GF-D8 (cell line): ENCODE measurements at places on chromosomes 13 and 19.

- DNase-seq = no peak
Measured at GRCh38 chr13:61084988-61085387, 330.7 kb downstream of the PCDH20 start.

GRCh38 chr19:5103061-5103701, 134.3 kb downstream of the KDM4B start:
- no peak for DNase-seq

DNA sequence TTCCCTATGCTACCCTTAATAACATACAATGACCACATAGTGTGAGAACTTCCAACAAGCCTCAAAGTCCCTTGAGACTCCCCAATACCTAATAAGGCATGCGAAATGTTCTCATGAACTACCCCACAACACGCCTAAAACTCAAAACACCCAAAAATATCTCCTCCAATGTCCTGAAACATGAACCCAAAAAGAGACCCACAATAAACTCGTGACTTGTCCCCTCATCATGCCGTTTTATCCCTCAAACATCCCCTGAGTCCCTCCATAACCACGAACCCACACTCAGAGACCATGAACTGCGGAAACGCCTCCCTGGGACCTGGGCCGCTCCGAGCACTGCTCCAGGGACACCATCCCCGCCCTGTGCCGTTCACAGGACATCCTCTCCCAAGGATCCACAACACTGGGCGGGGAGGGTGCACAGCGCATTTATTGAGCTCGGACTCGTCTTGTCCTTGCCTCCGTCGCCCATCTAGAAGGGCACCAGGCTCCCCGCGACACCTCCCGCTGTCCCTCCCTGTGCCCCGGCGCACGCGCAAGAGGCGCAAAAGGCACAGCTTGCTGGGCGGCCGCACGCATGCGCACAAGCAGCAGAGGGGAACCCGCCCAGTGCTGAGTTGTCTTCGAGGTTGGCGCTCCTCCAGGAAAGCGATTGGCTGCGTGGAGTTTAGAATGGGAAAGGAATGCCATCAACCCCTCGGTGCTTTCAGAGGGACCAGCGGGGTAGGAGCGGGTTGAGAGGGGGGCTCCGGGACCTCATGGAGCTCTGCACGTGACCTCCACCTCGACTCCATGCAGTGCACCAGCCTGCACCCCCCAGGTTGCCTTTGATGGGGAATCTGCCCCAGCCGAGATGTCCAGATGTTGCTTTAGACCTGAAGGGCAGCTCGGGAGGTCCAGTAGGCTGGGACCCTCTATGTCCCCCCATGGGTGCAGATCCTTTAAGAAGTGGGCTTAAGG, 8.8 kb downstream of the FXYD3 start:
- peak; percentile 22 for DNase-seq

- DNase-seq = peak; percentile 98
Measured at GRCh38 chr19:3154957-3155736, 19.3 kb downstream of the GNA15 start.

DNA sequence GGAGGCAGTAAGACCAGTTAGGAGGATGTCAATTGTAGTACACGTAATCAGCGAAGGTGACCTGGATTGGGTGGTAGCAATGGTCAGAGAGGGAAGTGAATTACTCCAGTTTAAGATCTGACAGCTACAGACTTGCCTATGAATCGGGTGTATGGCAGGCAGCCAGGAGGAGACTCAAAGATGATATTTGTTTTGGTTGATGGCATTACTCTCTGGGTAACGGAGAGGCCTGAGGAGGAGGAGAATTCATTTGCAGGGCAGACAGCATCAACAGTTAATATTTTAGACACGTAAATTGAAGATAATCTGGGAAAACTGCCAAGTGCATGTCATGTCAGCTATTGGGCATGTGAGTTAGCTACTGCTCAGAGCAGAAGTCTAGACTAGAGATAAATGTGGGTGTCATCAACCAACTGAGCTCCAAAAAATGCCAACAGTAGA, 109.2 kb downstream of the SGCG start:
- no peak for DNase-seq

- no peak for DNase-seq
Measured at GRCh38 chr13:33918199-33918932, 100.4 kb downstream of the RFC3 start.

- no peak for DNase-seq
Measured at GRCh38 chr19:53771144-53771543, 53.0 kb downstream of the NLRP12 start.

GRCh38 chr13:106688940-106689339, 121.0 kb upstream of the ARGLU1 start:
- DNase-seq = no peak

DNA sequence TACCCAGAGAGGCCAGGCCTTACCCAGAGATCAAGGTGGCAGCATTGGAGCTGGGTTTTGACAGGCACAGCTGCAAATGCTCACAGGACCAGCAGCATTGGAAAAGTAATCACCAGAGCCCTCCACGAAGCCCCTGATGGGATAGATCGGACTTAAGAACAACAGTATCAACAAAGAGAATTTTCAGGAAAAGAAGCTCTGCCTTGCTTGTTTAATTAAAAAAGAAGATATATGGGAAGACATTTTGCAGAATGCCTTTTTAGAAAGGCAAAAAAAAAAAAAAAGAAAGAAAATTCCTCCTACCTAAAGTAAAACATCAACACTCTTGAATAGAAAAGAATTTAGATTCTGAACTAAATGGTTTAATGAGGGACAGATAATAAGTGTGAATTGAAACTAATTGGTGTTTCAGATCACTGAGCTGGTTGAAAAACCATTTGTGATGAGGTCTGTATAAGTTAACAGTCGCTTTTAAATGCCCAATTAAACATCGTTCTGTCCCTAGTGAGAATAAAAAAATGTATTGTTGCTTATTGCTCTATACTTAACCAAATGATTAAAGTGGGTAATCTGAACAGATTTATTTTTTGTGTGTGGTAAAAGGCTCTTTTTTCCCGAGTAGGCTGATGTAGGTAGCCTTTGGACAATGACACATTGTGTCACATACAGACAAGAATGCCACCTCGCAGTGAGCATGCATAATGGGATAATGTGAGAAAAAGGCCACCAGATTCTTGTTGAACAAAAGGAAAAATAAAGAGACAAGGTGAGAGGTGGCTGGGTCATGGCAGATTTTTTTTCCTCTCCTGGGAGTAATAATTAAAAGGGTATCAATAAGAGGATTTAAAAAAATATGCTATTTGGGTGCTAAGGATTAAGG, 93.0 kb upstream of the ARGLU1 start:
- no peak for DNase-seq

DNA sequence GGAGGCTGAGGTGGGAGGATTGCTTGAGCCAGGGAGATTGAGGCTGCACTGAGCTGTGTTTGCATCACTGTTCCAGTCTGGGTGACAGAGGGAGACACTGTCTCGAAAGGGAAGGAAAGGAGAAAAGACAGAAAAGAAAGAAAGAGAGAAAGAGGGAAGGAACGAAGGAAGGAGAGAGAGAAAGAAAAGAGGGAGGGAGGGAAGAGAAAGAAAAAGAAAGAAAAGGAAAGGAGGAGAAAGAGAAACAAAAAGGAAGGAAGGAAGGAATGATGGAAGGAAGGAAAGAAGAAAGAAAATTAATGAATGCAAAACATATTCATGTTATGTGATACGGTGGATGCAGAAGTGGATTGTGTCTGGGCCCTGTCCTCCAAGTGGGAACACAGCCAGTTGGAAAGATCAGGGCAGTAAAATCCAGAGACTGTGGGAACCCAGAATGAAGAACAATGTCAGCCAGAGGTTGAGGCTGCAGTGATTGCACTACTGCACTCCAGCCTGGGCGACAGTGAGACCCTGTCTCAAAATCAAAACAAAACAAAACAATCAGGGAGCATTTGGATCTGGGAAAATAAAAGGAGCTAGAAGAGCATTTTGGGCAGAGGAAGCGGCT, 6.2 kb downstream of the PHLDB3 start:
- no peak for DNase-seq
